Lower lobe of right lung (tissue), 2 donors: ENCODE measurements at places on chromosomes 7 and 10. TPM values are rescaled to one million over a fixed set of nuclear protein-coding genes. Genes with fewer than 3 reads are reported as not detected.

DNA sequence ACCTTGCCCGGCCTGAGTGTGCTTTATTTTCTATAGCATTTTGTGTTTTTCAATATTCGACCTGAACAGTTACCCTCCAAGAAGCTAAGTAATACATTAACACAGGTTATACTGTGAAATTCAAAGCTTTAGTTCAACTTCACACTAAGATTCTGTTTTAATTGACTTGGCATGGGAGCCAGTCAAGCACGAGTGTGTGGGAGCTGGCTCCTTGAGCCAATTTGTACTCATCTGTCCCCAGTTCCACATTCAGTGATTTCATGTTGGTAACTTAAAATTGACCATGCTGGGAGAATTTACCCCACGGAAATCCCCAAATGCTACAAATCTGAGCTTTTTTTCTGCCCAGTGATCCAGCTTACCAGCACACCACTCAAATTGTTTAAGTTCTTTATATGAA lies 20.3 kb downstream of the TSPAN12 start:
- no peak for DNase-seq

ICA1 gene
- 19.5 TPM for total RNA-seq

DNA sequence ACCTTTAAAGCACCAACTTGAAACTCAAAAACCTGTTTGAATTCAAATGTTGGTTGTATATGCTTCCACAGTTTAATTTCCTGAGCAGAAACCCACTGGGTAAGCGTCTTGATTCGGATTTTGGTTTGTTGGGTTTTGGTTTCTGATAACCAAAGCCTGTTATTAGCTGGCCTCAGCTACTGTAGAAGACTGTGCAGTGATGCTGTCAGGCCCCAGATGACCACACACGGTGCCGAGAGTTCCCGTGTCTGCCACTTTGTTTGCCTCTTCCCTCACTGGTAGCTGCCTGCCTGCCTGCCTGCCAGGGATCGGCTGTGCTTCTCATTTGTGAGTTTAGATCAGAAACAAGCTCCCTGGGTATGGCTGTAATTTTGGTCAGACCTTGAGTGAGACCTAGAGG lies 5.6 kb downstream of the MDH2 start:
- no peak for DNase-seq

- no peak for DNase-seq
Observed at GRCh38 chr10:99695761-99696160, 36.2 kb downstream of the COX15 start.

- no peak for DNase-seq
Observed at GRCh38 chr10:124652701-124653100, 91.5 kb downstream of the FAM53B start.

ETV1 gene
- total RNA-seq: 89.0 TPM

DNA sequence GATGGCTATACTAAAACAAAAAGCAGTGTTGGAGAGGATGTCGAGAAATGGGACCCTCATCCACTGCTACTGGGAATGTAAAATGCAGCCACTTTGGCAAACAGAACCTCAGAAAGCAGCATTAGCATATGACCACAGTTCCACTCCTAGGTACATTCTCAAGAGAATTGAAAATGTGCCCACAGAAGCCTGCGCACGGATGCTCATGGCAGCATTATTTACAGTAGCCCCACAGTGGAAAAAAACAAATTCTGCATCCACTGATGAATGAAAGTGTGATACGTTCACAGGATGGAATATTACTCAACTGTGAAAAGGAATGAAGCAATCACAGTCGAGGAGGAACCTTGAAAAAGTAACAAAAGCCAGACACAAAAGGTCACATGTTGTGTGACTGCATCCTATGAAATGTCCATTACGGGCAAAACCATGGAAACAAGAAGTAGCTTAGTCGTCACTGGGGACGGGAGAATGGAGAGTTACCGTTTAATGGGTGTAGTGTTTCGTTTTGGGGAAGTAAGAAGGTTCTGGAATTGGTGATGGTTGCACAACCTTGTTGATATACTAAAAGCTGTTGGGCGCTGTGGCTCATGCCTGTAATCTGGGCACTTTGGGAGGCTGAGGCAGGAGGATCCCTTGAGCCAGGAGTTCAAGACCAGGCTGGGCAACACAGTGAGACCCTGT lies 2.5 kb upstream of the UPK3B start:
- no peak for DNase-seq

ASAH2 gene
- not detected for total RNA-seq

FAM13C gene
- total RNA-seq: 13.9 TPM

TMEM26 gene
- total RNA-seq: 1.1 TPM

GRCh38 chr10:130025326-130025725 lies 61.3 kb upstream of the EBF3 start:
- no peak for DNase-seq

DNA sequence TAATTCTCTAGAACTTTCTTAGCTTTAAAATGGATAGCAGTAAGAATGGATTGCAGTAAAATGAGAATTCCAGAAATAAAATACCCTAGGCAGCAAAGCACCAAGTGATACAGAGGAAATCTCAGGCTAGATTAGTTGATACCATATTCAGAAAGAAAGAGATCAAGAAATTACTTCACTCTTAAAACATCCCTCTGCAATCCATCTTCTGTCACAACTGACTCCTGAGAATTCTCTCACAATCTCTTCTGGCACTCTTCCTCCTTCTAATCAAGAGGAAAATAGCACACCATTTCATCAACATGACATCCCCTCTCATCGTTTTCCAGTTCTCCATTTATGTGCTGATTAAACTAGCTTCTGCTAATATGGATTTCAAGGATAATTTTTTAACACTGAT lies 42.2 kb upstream of the LAMB1 start:
- DNase-seq: no peak

- no peak for DNase-seq
Observed at GRCh38 chr7:86962623-86963022, 96.8 kb downstream of the ELAPOR2 start.

TACR2 gene
- total RNA-seq: 1.2 TPM

MYOZ1 gene
- 2.9 TPM for total RNA-seq

- no peak for DNase-seq
Observed at GRCh38 chr10:23568996-23569395, 130.1 kb downstream of the OTUD1 start.

EVX1 gene
- total RNA-seq: not detected

PLCE1 gene
- total RNA-seq: 10.5 TPM

- no peak for DNase-seq
Observed at GRCh38 chr10:94307046-94307615, 55.6 kb downstream of the NOC3L start.

- DNase-seq: no peak
Observed at GRCh38 chr10:28359334-28359733, 56.5 kb upstream of the MPP7 start.

DNA sequence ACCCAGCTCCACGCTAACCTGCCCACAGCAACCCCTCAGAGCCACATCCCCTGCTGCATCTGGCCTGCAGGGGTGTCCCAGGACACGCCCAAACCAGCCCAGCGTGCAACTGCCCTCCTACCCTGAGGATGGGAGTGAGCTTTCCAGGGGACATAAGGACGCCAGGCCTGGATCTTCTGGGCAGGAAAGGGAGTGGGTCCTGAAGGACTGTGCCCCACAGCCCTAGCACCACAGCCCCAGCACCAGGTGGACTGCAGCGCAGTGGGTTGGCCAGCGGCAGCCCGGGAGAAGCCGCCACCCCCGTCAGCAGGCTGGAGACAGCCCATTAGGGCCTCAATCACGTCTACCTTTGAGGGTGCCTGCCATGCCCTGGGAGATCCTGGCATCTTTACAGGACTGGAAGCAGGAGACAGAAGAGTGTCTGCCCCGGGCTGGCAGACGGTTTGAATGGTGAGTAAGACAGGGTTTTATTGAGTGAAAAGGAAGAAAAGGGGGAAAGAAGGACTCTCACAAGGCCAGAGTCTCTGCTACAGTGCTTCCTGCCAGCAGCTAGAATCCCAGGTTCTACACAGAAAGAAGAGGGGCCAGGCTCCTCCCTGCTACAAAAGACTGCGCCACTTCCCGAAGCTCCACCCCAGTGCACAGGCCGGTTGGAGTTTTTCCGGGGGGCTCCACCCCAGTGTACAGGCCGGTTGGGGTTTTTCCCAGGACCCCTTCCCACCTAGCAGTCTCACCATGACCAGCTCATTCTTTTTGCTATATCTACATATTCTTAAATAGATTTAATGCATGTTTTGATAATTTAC lies 69.8 kb upstream of the KCTD7 start:
- DNase-seq: no peak

AMPH gene
- 1.2 TPM for total RNA-seq

- no peak for DNase-seq
Observed at GRCh38 chr7:20198260-20198659, 18.9 kb downstream of the MACC1 start.

DNA sequence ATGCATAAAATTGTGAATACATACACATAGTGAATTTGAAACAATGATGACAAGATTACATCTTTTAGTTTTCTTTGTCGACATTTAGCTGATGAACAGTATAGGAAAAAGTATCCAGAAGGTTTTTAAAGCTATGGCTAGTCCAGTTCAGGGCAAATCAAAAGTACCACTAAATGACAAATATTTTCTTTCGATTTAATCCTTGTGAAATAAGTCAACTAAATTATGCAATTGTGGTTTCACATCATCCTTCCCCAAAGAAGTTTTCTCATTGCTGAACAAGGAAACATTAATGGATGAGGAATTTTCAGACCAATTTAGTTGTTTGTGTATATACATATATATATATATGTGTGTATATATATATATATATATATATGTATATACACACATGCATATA lies 774.0 kb downstream of the DNAJB9 start:
- DNase-seq: no peak
